ENCODE measurements at places on chromosomes 13 and 19.

DNA sequence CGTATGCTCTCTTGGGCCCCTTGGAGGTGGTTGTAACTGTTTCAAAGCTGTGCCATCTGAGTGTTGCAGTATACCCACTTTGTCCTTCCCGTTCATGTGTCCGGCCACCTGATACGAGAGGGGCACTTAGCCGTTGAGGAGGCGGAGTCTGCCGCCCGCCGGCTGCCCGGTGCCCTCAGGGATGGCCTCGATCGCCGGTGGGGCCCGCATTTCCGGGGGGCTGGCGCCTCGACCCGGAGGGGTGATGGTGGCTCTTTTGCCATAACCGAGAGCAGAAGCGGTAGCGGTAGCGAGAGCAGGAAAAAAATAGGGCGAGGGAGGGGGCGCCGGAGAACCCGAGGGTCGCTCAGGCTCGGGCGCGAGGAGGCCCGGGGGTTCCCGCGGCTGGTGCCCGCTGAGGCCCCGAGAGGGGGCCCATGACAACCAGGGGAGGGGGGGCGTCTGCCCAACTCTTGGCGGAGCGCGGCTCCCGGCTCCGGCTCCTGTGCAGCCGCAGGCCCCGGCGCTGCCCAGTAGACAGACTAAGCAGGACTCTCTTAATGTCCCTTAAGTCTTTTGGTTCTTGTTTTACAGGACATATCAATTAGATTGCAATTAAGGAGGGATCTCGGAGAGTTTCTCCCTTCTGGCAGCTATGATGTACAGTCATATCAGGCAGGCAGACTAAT, 342.7 kb upstream of the SGCG start:
- DNase-seq: no peak

- no peak for DNase-seq
These were observed 72.4 kb downstream of the MBD3L1 start for GRCh38 chr19:8904597-8904996.

GRCh38 chr19:57357406-57357805, 5.9 kb upstream of the TRAPPC2B start:
- no peak for DNase-seq

DNA sequence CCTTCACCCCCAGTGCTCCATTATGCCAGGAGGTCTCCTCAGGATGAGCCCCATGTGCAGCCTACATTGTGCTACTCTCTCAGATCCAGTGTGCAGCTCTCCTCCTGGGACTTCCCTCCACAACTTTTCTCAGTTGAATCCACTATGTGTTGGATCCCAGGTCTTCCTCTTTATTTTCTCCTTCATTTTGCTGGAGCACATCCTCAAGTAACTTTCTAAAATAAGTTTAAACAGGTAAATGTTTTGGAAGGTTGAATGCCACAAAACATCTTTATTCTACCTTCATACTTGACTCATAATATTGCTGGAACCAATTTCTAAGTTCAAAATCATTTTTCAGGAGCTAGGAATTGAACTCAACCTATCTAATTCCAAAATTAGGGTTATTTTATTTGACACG, 52.1 kb downstream of the C13orf46 start:
- no peak for DNase-seq

GRCh38 chr19:44315883-44316282, 11.1 kb upstream of the ZNF235 start:
- DNase-seq: no peak

All from AG10803 (cell line).